Suppressor macrophage (primary cell): ENCODE measurements at places on chromosomes 1 and 21.
A peak's percentile ranks its signal among the peaks of the same experiment; 100 is the strongest.

GRCh38 chr1:1122078-1122811 lies 6.4 kb upstream of the C1orf159 start:
- DNase-seq: peak; percentile 85

DNA sequence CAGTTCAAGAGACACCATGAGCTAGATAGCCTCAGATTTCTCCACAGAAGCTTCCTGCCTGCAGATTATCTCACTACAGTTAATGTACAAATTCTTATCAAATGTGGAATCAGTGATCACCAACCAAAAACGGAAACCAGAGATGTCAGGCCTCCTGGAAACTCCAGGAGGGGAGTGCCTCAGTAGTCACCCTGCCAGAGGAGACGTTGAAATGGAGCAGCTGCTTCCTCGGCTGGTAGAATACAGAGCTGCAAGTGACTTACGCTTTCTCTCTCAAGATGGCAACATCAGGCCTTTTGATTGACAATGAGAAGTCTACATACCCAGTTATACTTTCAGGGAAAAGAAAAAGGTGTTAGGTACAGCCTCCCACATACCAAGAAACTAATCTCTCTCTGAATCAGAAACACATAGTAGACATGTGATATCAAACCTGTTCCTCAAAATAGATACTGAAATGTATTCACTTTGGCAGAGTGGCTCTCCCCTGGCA lies 52.2 kb downstream of the ACP6 start:
- DNase-seq: no peak

- DNase-seq: no peak
These were observed 9.5 kb downstream of the WNT9A start for GRCh38 chr1:227938276-227938675.

GRCh38 chr1:222886878-222887351 lies 72.1 kb downstream of the DISP1 start:
- no peak for DNase-seq

DNA sequence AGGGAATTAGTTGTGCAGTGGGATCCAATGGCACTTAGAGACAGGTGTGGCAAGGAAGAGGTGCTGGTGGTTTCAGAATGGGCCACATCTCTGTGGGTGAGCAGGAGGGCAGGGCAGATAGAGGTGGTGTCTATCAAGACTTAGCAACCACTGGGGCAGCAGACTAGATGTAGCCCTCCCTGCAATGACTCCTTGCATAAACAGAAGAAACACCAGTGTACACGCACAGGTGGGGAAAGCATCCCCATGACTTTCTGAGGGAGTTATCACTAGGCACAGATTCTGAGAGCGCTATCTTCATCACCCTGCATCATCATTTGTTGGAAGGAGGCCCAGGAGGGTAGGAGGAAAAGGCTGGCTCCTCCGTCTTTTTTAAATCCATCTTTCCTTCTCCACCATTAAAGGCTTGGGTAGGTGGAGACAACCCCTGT lies 58.4 kb downstream of the PLXNA2 start:
- DNase-seq: no peak

DNA sequence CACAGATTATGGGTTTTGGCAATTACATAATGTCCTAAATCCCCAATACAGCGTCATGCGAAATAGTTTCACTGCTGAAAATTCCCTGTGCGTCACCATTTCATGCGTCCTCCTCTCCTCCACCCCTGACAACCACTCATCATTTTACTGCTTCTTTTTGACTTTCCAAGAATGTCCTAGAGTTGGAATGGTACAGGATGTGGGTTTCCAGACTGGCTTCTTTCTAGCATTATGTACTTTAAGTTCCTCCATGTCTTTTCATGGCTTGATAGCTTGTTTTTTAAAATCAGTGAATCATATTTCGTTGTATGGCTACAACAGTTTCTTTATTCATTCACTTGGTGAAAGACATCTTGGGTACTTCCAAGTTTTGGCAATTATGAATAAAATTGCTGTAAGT lies 7.4 kb downstream of the NBPF3 start:
- DNase-seq: no peak

DNA sequence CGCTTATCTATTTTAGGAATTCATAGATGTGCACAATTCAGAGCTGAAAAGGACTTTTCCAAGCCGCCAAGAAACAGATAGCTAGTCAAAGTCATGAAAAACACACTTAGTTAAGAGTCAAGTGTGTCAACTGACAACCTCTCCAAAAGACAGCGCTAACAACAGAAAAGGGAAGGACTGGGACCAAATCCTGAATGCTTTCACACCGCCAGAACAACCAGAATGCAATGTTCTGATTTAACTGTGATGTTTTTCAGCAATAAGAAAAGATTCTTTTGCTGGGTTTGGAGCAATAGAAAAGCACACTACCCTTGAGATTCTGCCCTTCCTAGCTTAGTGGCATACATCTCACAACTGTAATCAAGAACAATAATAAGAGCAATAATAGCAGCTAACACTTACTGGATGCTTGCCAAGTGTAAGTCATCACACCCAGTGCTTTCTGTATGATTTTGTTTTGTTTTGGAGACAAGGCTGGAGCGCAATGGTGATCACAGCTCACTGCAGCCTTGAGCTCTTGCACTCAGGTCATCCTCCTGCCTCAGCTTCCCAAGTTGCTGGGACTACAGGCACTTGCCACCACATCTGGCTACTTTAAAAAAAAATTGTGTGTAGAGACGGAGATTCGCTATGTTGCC lies 33.9 kb upstream of the SDC3 start:
- no peak for DNase-seq

- DNase-seq: no peak
These were observed 704 bp downstream of the ALG6 start for GRCh38 chr1:63368131-63368530.

GRCh38 chr1:208272311-208272710 lies 28.1 kb upstream of the PLXNA2 start:
- no peak for DNase-seq

- no peak for DNase-seq
These were observed 13.4 kb downstream of the ITSN1 start for GRCh38 chr21:33655588-33656221.

GRCh38 chr1:6104631-6105030 lies 58.9 kb downstream of the KCNAB2 start:
- DNase-seq: no peak

DNA sequence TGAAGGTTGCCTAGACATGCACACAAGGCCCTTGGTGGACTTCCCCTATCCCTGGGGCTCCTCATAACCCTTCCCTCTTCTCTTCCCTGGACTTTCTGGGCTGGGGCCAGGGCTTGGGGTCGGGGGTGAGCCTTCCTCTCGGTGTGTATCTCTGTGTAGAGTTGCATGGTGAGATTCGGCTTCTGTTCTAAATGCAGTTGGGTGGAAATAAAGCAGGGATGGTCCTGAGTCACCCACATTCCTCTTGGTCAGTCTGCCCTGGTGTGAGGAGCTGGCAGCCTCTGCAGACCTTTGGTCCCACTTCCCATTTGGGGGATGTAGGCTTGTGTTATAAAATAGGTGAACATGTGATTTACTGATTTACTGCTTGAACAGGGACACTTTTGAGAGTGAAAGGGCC lies 38.0 kb downstream of the ADARB1 start:
- peak; percentile 45 for DNase-seq

GRCh38 chr1:187415065-187415464 lies 586.3 kb downstream of the PLA2G4A start:
- DNase-seq: no peak

DNA sequence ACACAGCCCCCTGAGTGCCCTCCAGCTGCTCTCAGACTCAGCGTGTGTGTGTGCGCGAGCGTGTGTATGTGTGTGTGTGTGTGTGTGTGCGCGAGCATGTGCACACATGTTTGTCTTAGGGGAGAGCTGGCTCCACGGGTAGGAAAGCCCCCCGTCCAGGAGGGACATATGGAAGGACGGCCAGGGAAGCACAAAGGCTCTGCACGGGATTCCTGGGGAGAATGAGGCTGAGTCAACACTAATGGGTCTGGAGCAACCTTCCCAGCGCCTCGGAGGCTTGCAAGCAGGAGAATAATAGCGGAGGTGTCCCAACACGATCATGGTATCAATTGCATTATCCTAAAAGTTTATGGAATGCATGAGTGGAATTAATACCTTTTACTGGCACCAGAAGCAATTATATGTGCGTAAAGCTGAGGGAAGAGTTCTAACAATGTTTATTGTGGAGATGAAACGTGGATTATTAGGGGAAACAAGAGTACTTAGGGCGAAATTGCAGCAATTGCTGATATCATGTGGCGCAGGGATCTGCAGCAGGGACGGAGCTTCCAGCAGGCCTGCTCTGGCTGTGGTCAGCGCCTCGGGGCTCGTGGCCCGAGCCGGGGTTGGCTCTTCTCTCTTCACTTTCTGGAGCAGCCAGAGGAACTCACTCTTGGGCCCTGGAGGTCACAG lies 40.3 kb upstream of the CCDC27 start:
- no peak for DNase-seq

- no peak for DNase-seq
These were observed 219.6 kb downstream of the LTN1 start for GRCh38 chr21:28773036-28773435.

GRCh38 chr1:18279351-18280074 lies 171.9 kb downstream of the IGSF21 start:
- DNase-seq: no peak

DNA sequence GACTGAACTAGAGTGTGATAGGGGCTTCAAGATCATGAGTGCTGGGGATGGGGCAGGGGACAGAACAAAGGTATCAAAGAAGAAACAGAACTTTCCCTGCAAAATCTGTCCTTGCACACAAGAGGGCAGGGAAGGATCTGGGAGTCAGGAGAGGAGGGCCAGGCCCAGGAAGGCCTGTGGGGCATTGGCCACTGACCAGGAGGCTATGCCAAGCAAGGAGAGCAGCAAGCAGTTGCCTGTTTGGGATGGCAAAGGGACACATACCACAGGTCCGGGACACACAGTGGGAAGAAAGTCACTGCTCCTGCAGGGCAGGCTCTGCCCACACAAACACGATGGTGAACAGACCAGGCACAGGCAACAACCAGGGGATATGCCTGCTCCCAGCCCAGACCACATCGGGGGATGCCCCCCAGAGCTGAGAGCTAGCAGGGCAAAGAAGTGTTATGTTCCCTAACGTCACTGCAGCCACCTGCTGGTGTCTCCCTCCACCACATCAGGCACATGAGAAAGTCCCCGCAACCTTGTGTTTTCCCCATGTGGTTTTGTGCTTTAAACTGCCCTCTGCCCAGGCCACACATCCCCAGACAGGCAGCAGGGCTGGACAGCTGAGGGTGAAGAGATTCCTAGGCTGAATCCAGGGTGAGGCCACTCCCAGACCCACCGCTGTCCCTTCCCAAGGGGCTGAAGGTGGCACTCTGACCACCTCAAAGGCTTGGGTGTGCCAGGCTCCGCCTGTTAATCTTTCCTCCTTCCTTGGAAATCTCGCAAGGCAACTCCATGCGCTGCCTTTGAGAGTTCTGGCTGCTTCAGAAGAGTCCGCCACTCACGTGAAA lies 53.6 kb downstream of the KIF21B start:
- no peak for DNase-seq

DNA sequence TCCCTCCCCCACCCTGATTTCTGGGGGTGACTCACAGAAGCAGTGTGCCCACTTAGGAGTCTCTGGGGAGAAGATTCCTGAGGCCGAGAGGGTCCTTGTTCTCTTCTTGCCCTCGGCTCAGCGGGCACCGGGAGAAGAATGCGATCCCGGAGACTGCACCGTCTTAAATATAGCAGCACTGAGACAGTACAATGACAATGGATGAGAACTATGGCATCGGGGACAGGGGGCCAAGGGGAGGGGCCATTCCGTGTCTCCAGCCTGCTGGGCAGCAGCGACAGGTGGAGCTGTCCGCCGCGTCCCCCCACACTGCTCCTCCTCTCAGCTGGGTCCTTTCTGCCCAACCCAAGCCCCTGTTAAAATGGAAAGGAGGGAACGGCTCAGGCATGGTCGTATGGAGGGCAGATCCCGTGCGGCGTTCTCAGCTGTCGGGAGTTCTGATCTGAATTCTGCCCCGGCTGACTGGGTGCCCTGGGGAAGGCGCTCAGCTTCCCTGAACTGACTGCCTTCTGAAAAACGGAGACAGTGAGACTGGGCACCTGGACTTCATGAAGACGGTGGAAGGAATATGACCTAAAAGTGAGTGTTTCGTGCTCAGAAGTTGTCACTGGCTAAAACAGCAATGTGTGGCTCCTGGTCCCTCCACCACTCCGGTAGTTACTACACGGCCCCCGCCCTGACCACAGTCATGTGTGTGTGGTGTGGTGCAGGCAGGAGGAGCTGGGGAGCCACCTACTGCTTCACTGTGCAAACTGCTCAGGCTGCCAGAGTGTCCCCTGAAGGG lies at the start of gene MYOM3:
TSS of gene MYOM3 (minus strand) at position 140 of the 784 bp plus-strand sequence. CDS start 3,499 bp downstream, outside the sequence.
- peak; percentile 68 for DNase-seq

DNA sequence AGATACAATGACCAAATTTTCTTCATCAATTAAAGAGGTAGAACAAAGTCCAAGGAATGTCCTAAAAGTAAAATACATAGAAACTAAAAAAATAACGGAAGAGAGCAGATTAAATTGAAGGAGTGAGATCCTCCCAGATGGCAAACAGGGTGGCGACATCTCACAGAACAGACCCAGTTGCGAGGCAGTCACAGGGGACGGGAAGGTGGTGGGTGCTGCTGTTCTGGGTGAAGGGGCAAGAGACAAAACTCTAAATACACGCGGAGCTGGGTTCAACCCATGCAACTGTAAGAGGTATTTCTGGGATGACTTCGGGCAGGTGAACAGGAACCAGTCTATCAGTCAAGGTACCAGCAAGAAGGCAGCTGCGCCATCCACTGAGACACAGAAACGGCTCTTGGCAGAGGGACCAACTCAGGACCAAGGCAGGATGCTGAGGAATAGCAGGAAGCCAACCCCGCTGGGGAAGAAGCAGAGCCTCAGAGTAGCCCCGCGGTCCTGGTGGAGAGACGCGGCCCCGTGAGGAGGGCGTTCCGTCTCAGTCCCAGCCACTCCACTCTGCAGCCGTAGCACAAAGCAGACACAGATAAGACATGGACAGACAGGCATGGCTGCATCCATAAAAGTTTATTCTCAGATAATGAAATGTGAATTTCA lies 32.2 kb downstream of the WDR4 start:
- no peak for DNase-seq

DNA sequence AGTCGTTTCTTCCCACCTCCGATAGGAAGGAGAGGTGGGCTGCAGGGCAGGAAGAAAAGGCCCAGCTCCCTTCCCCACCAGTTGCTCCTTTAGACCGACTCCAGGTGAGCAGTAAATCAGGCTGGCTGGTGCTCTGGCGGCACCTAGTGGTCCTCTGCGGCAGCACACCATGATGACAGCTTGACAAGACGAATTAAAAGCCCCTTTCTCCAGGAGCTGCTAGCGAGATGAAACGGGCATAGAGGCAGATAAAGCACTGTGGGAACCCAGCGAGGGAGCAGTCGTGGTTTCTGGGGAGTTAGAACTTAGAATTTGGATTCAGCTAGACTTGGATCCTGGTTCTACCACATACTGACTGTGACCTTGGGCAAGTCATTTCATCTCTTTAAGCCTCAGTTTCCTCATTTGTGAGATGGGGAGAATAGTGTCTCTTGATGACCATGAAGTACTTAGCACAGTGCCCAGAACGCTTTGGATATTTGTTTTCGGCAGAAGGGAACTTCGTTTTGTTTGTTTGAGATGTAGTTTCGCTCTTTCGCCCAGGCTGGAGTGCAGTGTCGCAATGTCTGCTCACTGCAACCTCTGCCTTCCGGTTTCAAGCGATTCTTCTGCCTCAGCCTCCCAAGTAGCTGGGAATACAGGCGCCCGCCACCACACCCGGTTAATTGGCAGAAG lies 21.8 kb upstream of the COL9A2 start:
- DNase-seq: peak; percentile 81
